A549 treated with dexamethasone at 1 μM for 4 hours (cell line): ENCODE measurements at places on chromosomes 16 and 17. TPM values are rescaled to one million over a fixed set of nuclear protein-coding genes. Genes with fewer than 3 reads are reported as not detected.

The C16orf46 gene
- 0.34 to 0.96 TPM (median 0.54 TPM) in 5 replicates for total RNA-seq

The SMPD3 gene
- total RNA-seq, result 0.06 to 0.18 TPM (median 0.14 TPM) in 5 replicates

The SLC7A5 gene
- total RNA-seq, result 557 to 919 TPM (median 879 TPM) in 5 replicates

The NAE1 gene
- total RNA-seq, result 62.4 to 66.4 TPM (median 65.8 TPM) in 5 replicates

The NHLRC4 gene
- total RNA-seq, result 0.14 to 0.26 TPM (median 0.21 TPM) in 5 replicates

The TPSD1 gene
- total RNA-seq, result not detected in 5 replicates

The KRT38 gene
- not detected in 5 replicates for total RNA-seq

The DPEP1 gene
- 0.79 to 1.6 TPM (median 1.4 TPM) in 5 replicates for total RNA-seq

The MYH2 gene
- not detected in 5 replicates for total RNA-seq

The SYCE1L gene
- 5.3 to 9.9 TPM (median 6.1 TPM) in 5 replicates for total RNA-seq

The TMEM100 gene
- 0.05 to 0.13 TPM (median 0.07 TPM) in 5 replicates for total RNA-seq

The RND2 gene
- total RNA-seq, result 0.11 to 0.21 TPM (median 0.13 TPM) in 5 replicates

The TBX21 gene
- 0.06 to 0.34 TPM (median 0.20 TPM) in 5 replicates for total RNA-seq

The TBX4 gene
- 0.23 to 0.40 TPM (median 0.24 TPM) in 5 replicates for total RNA-seq

The DLX4 gene
- 1.4 to 3.0 TPM (median 2.7 TPM) in 5 replicates for total RNA-seq

The DPEP3 gene
- not detected in 5 replicates for total RNA-seq

The LLGL1 gene
- 10.2 to 17.3 TPM (median 16.0 TPM) in 5 replicates for total RNA-seq

The ANKFN1 gene
- 0.05 TPM in 1 of 5 replicates, not detected in the others for total RNA-seq

The CCDC144A gene
- 0.58 to 1.7 TPM (median 1.5 TPM) in 5 replicates for total RNA-seq

The SCN4A gene
- total RNA-seq, result 0.02 to 0.08 TPM (median 0.07 TPM) in 5 replicates

The TBC1D26 gene
- total RNA-seq, result not detected in 5 replicates

The AOC2 gene
- 1.6 to 3.0 TPM (median 2.4 TPM) in 5 replicates for total RNA-seq

The GRAPL gene
- total RNA-seq, result 0.13 to 0.21 TPM in 2 of 5 replicates, not detected in the others

The BRICD5 gene
- 3.0 to 4.5 TPM (median 3.8 TPM) in 5 replicates for total RNA-seq

The KRT40 gene
- not detected in 5 replicates for total RNA-seq

The ADAD2 gene
- total RNA-seq, result 0.05 to 0.12 TPM in 2 of 5 replicates, not detected in the others

The SLC38A10 gene
- total RNA-seq, result 46.7 to 77.7 TPM (median 74.3 TPM) in 5 replicates

The ATP1B2 gene
- 0.08 to 0.46 TPM (median 0.39 TPM) in 5 replicates for total RNA-seq

The SCNN1G gene
- total RNA-seq, result 2.3 to 3.3 TPM (median 3.1 TPM) in 5 replicates

The CACNG1 gene
- total RNA-seq, result 0.07 to 0.11 TPM (median 0.11 TPM) in 3 of 5 replicates, not detected in the others
